ENCODE measurements at places on chromosomes 5 and 9. TPM values are rescaled to one million over a fixed set of nuclear protein-coding genes. Genes with fewer than 3 reads are reported as not detected.

PCDHB2 gene
- total RNA-seq = not detected

GABRA1 gene
- not detected for total RNA-seq

ZNF608 gene
- not detected for total RNA-seq

PCDHA12 gene
- not detected for total RNA-seq

CAPSL gene
- total RNA-seq = not detected

ASTN2 gene
- total RNA-seq = 2.4 TPM

PRDM9 gene
- total RNA-seq = not detected

SHISAL2B gene
- not detected for total RNA-seq

PLCXD3 gene
- total RNA-seq = not detected

TICAM2 gene
- total RNA-seq = 0.50 TPM

TRIM36 gene
- 0.14 TPM for total RNA-seq

GCNT4 gene
- 7.2 TPM for total RNA-seq

PCDHGA6 gene
- 0.11 TPM for total RNA-seq

EQTN gene
- total RNA-seq = not detected

FOXD4L4 gene
- not detected for total RNA-seq

SLC6A19 gene
- not detected for total RNA-seq

LURAP1L gene
- not detected for total RNA-seq

TAL2 gene
- not detected for total RNA-seq

CFAP77 gene
- total RNA-seq = not detected

FBLL1 gene
- total RNA-seq = not detected

BTNL3 gene
- not detected for total RNA-seq

JAKMIP2 gene
- 1.3 TPM for total RNA-seq

PCDHGA5 gene
- total RNA-seq = 0.08 TPM

SLC25A2 gene
- total RNA-seq = not detected

TAF11L8 gene
- not detected for total RNA-seq

C5 gene
- 1.3 TPM for total RNA-seq

GLRA1 gene
- not detected for total RNA-seq

PTGS1 gene
- total RNA-seq = 0.14 TPM

CD72 gene
- 2.3 TPM for total RNA-seq

C7 gene
- not detected for total RNA-seq

C5orf58 gene
- not detected for total RNA-seq

CFAP90 gene
- not detected for total RNA-seq

RHOBTB3 gene
- 3.8 TPM for total RNA-seq

COL23A1 gene
- total RNA-seq = not detected

PCDHA7 gene
- not detected for total RNA-seq

SLC6A18 gene
- total RNA-seq = not detected

POC5 gene
- total RNA-seq = 6.2 TPM

All from CD4-positive, alpha-beta T cell (primary cell).